ENCODE measurements at places on chromosomes 12 and 14. TPM values are rescaled to one million over a fixed set of nuclear protein-coding genes. Genes with fewer than 3 reads are reported as not detected.

NOVA1 gene
- total RNA-seq: not detected

DNA sequence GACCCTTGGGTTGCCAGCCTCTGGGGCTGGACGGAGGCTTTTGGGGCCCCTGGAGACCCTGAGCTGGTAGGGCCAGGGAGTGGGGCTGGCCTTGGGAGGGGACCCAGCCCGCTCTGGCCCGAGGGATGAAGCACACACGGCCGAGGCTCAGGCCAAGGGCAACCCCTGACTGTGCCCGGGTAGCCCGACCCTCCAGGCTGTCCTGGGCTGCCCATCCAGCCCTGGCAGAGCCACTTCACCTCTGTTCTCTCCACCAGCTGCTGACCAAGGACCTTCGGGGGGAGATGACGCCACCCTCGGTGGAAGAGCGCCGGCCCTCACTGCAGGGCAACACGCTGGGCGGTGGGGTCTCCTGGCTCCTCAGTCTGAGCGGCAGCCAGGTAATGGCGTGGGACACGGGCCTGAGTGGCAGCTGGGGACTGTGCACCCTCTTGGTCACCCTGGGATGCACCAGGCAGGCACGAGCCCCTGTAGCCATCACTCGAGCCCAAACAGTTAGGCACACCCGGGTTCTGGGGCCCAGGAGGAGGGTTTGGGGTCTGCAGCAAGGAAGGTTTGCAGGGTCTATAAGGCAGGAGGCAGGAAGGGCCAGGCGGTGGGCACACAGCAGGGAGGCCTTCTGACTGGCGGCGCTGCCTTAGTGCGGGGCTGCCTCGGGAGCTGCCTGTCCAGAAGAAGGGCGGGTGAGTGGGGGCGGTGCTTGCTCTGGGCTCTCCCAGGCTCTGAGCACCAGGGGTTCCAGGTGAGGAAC is 19.7 kb downstream of the ASPG start:
- no peaks in the 10 kb centered on the region for H3K36me3 ChIP-seq
- no peak overlapping the region for H3K27ac ChIP-seq
- no peaks in the 10 kb centered on the region for H3K27me3 ChIP-seq
- H3K4me3 ChIP-seq: no peak overlapping the region
- no peak for DNase-seq

DNA sequence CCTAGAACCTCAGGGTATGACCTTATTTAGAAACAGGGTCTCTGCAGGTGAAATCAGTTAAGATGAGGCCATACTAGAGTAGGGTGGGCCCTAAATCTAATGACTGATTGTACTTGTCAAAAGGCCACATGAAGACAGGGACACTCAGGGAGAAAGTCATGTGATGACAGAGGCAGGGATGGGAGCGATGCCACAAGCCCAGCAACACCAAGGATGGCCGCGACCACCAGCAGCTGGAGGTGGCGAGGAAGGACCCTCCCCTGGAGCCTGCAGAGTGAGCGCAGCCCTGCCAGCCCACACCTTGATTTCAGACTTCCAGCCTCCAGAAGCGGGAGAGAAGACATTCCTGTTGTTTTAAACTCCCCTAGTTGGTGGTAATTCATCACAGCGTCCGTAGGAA is 199.9 kb downstream of the PHETA1 start:
- no peaks in the 10 kb centered on the region for H3K4me1 ChIP-seq
- H3K27ac ChIP-seq: no peak overlapping the region
- H3K4me3 ChIP-seq: no peak overlapping the region
- peaks cover 27% of the 10 kb centered on the region for H3K27me3 ChIP-seq
- no peak for DNase-seq

GRCh38 chr14:59069163-59069854 is 119.2 kb upstream of the DAAM1 start:
- no peaks in the 10 kb centered on the region for H3K4me1 ChIP-seq
- H3K4me3 ChIP-seq: no peak overlapping the region
- H3K27me3 ChIP-seq: no peaks in the 10 kb centered on the region
- no peaks in the 10 kb centered on the region for H3K36me3 ChIP-seq
- H3K27ac ChIP-seq: no peak overlapping the region

DNA sequence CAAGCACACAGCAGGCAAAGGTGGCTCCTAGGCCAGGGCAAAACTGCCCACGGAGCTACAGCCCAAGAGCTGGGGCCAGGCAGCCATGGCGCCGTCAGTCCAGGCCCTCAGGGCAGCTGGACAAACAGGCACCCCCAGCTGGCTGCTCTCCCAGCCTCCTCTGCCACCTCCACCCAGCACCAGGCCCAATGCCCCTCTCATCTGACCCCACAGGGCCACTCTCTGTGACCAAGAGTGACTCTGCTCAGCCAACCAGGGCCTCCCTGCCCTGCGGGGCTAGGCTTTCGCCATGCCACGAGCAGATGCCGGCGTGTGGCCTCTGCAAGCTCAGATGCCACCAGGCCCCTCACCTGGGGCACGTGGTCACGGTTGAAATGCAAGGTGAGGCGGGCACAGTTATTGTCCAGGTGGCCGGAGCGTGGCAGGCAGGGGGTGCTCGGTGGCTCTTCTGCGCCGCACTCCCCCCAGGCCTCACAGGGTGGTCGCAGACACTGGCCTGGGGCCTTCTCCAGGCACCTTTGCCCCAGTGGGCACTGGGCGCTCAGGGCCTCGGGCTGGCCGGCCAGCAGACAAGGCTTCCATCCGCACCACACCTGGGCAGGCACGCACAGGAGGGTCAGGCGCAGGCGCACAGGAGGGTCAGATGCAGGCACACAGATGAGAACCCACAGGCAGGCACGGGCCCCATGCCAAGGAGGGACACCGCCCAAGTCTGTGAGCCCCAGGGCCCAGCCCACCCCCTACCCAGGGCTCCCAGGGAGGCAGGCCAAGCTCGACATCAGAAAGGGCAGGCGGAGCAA is 23.0 kb downstream of the JAG2 start:
- H3K4me1 ChIP-seq: no peaks in the 10 kb centered on the region
- H3K27me3 ChIP-seq: no peaks in the 10 kb centered on the region
- no peak for DNase-seq
- H3K36me3 ChIP-seq: peaks cover 21% of the 10 kb centered on the region
- no peak overlapping the region for H3K27ac ChIP-seq

DNA sequence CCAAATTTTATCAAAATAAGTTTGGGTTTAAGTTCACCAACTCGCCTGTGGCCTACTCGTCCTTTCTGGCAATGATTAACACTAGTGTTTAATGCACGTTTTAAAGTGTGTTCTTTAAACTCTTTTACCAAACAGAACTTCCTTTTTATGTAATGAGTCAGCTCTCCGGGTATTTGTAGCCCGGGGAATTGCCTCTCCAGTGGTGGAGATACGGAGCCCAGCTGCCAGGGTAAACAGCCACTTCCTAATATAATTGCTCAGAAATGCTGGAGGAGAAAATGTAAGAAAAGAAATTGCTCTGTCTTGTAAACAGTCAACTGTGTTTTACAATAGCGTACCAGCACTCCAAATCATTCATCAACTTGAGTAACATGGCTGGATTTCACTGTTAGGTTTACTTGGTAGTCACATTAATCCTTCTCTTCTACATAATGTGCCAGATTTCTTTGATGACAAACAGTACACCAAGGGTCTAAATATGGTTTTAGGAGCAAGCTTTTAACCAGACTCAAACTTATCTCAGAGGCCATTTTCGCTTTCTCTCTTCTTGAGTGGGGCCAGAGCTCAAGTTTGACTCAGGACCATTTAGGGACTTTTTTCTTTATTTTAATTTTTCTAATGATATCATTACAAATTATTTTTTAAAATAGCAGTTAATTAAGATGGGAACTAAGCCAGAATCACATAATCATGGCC is 101.2 kb upstream of the SLC38A2 start:
- peak; percentile 87 for DNase-seq
- peak overlapping the region; percentile 100 for H3K27ac ChIP-seq
- no peaks in the 10 kb centered on the region for H3K27me3 ChIP-seq
- H3K4me3 ChIP-seq: peak overlapping the region; percentile 27

DNA sequence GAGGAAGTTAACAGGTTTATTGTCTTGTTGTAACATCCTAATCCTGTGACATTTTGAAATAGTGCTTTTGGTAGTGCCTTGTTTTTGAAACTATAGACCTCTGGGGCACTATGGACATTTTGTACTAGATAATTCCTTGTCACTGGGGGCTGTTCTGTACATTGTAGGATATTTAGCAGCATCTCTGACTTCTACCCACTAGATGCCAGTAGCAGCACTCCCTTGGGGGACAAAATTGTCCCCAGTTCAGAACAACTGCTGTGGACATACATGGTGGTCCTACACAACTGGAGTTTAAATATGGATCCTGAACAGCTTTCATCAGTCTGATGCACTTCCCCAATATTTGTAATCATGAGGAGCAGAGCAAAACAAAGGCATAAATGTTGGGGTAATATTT is 264.7 kb downstream of the RAD51B start:
- no peaks in the 10 kb centered on the region for H3K27me3 ChIP-seq
- no peak for DNase-seq
- H3K36me3 ChIP-seq: no peaks in the 10 kb centered on the region
- no peak overlapping the region for H3K4me3 ChIP-seq
- peak overlapping the region; percentile 74 for H3K27ac ChIP-seq

DNA sequence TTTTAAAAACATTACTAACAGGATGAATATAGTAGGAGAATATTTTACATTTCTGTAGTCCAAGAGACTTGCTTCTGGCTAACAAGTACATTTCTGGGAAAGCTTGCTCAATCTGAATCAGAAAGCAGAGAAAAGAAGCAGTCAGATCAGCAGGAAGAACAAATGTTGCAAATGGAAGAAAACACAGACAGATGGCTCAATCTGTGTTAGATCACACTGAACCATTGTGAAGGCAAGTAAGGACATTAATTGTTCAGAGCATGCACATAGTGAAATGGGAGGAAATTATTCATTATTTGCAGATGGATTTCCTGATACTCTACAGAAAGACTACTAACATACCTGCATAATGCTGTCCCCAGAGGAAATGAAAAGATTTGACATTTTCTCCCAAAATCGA is 65.2 kb upstream of the CNOT2 start:
- no peak overlapping the region for H3K4me3 ChIP-seq
- no peaks in the 10 kb centered on the region for H3K27me3 ChIP-seq
- no peak overlapping the region for H3K27ac ChIP-seq
- no peaks in the 10 kb centered on the region for H3K4me1 ChIP-seq

- H3K4me3 ChIP-seq: no peak overlapping the region
- H3K27ac ChIP-seq: no peak overlapping the region
- no peaks in the 10 kb centered on the region for H3K27me3 ChIP-seq
- no peaks in the 10 kb centered on the region for H3K36me3 ChIP-seq
Observed at GRCh38 chr12:74321381-74321780, 216.3 kb upstream of the ATXN7L3B start.

DNA sequence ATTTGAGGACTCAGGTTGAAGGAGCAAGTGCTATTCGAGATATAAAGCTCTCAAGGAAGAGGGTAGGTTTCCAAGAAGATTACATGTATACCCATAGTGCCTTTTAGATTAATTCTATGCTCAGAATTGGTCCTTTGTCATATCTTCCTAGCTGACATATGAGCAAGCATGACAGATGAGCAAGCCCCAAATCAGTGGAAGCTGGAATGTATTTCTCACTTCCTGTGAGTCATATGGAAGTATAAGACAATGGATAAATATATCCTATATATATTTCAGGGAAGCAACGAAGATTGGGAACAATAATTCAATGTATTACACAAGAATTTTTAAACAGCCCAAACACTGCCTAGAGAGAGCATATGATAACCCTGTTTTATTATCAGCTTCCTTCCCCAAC is 674.1 kb upstream of the ATXN7L3B start:
- peaks cover 13% of the 10 kb centered on the region for H3K4me1 ChIP-seq
- H3K4me3 ChIP-seq: no peak overlapping the region
- no peak overlapping the region for H3K27ac ChIP-seq
- no peaks in the 10 kb centered on the region for H3K36me3 ChIP-seq
- H3K27me3 ChIP-seq: no peaks in the 10 kb centered on the region
